Mucosa of descending colon (tissue), 3 donors: ENCODE measurements at places on chromosomes 4 and X. TPM values are rescaled to one million over a fixed set of nuclear protein-coding genes. Genes with fewer than 3 reads are reported as not detected.

GRCh38 chr4:38180456-38180855 is 220.3 kb downstream of the PTTG2 start:
- DNase-seq, result no peak

GRCh38 chr4:3784454-3785291 is 18.5 kb downstream of the ADRA2C start:
- no peak for DNase-seq

DNA sequence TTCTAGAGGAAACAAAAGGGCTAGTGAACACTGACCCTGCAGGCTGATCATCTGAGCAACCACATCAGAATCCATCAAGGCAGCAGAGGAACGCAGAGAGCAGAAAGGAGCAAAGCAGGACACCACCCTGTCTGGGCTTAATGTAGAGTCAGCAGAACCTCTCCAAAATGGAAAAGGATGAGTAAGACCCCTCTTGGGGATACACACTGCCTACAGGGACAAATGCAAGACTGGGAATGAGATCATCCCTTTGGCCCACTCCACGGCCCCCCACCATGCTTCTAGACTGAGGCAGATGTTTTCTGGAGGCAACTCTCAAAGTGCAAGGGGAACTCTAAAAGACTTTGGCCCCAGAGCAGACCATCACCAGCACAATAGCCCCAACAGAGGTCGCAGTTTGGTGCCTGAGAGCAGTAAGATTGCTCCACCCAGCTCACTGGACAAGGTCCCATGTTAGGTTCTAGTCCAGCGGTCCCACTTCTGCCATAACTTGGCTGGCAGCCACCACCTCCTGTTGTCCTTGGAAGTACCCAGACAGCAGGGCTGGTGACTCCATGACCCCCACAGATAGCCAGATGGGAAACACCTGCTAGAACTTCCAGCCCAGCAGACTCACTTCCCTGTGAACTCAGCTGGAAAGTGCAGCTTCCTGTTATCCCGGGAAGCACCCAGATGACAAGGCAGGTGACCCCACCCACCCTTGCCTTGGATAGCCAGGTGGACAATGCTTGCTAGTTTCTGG is 372.7 kb downstream of the INPP4B start:
- DNase-seq, result no peak

- DNase-seq, result no peak
Measured at GRCh38 chrX:133214301-133214700, 3.9 kb downstream of the TFDP3 start.

DNA sequence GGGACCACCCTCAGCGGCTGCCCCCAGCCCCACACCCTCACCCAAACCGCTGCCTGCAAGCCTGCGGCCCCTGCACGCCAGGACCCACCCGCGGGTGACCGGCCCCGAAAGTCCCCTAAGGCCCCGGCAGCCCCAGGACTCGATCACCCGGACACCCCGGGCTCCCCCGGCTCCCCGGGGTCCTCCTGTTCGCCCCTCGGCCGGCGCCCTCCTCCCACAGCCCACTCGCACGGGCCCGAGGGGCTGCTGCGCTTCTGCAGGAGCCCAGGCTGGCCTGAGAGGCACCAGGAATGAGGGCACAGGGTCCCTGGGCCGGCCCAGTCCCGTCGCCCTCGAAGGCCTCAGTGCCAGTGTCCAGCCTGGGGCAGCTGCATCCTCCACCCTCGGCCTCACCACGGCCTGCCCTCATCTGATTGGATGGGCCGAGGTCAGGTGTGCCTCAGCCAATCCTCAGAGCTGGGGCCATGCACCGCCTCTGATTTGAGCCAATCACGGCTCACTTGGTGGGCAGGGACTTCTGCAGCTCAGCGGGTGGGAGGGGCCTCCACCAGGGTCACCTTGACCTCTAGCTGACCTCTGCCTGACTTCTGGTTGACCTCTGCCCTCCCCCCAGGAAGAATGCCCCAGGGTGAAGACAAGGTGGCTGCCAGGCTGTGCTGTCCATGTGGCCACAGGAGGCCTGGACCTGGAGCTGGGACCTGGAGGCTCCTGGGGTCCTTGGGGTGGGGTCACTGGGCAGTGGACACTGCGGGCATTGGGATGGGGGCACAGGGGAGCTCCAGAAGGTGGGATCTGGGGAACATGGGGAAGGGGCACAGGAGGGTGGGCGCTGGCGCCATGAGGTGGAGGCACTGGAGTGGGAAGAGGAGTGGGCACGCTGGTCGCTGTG is 97.6 kb upstream of the NKX1-1 start:
- DNase-seq, result no peak

DNA sequence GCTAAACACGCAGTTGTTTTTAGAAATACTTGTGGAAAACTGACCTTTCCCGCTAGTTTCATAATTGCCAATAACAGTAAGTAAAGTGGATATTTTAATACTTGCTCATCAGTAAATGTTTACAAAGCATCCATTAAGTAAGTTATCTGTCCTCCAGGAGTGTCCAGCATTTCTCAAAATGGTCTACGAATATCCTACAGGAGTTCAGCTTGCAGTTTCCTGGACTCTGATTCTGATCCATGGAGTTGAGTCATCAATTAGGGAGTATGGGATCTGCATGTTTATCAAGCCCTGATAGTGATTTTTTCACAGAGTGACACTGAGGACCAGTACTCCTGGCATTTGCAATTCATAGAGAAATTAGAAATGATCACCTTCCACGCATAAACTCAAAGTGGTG is 325.2 kb upstream of the AADAT start:
- no peak for DNase-seq

- no peak for DNase-seq
Measured at GRCh38 chrX:790783-791360, 160.3 kb downstream of the SHOX start.

DNA sequence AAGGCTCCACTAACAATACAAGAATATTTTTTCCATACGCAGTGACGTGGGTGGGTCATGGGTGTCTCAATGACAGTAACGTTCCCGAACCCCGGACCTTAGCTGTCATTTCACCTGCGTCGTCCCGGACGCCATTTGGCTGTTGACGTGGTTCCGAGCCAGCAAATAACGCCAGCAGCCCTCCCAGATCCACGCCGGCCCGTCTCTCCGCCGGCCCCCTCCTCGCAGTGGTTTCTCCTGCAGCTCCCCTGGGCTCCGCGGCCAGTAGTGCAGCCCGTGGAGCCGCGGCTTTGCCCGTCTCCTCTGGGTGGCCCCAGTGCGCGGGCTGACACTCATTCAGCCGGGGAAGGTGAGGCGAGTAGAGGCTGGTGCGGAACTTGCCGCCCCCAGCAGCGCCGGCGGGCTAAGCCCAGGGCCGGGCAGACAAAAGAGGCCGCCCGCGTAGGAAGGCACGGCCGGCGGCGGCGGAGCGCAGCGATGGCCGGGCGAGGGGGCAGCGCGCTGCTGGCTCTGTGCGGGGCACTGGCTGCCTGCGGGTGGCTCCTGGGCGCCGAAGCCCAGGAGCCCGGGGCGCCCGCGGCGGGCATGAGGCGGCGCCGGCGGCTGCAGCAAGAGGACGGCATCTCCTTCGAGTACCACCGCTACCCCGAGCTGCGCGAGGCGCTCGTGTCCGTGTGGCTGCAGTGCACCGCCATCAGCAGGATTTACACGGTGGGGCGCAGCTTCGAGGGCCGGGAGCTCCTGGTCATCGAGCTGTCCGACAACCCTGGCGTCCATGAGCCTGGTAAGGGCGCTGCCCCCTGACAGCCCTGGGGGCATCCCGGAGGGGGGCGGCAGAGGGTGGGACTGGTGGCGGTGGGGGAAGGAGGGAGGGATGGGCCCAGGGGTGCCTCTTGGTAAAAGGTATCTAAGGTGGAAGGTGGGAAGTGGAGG is at the start of gene CPE:
TSS of gene CPE (plus strand) at position 264 of the 933 bp plus-strand sequence. CDS start at position 478, 214 bp downstream.
- peak; percentile 69 for DNase-seq

DNA sequence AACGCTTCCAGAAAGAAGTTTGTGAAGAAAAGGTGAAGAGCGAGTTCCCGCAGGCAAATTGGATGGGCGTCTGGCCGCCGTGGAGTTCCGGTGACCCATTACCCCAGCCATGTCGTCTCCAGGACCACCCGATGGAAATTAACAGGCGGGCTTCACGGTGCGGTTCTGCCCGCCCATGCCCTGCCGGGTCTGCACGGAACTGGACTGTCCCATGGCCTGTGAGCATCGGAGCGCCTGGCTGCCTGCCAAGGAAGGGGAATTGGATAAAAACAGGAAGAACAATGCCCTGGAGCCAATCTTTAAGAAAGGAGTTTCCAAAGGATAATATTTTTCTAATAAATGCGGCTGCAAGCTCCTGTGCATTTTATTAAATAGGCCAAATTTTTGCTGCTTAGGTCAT is 319.8 kb upstream of the SLC7A11 start:
- DNase-seq, result no peak

GRCh38 chr4:154421618-154422017 is 70.0 kb downstream of the DCHS2 start:
- no peak for DNase-seq

DNA sequence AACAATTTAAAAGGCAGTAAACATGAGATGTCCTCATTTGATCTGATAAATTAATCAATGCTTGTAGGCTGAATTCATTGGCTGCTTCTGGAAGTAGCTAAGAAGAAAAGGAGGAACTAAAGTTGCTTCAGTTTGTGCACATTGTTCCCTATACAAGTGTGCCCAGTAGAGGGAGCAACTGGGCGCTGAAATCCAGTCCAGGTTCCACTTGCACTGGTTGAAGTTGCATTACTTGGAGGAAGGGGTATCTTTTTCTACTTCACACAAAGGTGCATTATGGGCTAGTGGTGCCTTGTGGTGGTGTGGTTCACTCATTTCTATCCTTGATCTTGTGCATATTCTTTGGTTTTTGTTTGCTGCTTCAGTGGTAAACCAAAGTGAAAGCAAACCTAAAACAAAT is 67.9 kb upstream of the SOX3 start:
- DNase-seq, result peak; percentile 40

DNA sequence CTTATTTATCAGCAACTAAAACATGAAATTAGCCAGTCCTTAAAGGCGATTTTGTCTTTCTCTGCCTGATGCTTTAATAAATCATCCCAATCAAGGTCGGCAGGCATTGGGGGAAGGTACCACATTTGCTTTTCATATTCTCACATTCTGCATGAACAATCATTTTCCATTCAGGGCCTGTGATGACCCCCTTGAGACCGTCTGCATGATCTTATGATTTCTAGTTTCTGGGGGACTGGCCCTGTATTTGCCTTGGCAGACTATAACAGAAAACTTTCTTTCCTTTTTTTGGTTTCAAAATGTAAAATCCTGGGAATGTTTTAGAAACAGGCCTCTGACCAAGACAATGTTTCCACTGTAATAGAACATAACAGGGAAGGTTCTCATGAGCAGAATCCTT is 296.8 kb downstream of the IDS start:
- no peak for DNase-seq

- no peak for DNase-seq
Measured at GRCh38 chr4:59518005-59518823, 1681.9 kb upstream of the ADGRL3 start.

DNA sequence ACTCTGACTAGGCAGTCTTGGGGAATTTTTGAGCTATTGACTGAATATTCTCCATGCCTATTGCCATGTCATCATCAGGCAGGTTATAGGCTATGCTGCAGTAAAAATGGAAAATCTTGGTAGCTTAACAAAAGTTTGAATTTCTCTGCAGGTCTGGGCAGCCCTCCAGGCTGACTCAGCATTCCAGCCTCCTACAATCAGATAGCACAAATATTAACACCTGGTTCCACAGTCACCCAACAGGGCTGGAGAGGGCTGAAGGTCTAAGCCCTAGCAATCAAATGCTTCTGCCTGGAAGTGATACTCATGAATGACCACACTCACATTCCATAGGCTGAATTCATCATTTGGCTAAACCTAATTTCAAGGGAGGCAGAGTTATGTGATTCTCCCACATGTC is 9.6 kb upstream of the PPP3CA start:
- no peak for DNase-seq

GRCh38 chrX:110042496-110042895 is 39.6 kb downstream of the TMEM164 start:
- DNase-seq, result no peak

LDB2 gene
- total RNA-seq, result 9.3 TPM

PCDH10 gene
- 0.22 TPM for total RNA-seq

PTPN13 gene
- total RNA-seq, result 3.7 TPM

WAS gene
- total RNA-seq, result 4.4 TPM

SAGE1 gene
- not detected for total RNA-seq

SH2D1A gene
- 0.75 TPM for total RNA-seq

EDA2R gene
- total RNA-seq, result 1.4 TPM

SMAD1 gene
- 34.9 TPM for total RNA-seq
